ENCODE measurements at places on chromosomes 12 and 14. TPM values are rescaled to one million over a fixed set of nuclear protein-coding genes. Genes with fewer than 3 reads are reported as not detected.

DNA sequence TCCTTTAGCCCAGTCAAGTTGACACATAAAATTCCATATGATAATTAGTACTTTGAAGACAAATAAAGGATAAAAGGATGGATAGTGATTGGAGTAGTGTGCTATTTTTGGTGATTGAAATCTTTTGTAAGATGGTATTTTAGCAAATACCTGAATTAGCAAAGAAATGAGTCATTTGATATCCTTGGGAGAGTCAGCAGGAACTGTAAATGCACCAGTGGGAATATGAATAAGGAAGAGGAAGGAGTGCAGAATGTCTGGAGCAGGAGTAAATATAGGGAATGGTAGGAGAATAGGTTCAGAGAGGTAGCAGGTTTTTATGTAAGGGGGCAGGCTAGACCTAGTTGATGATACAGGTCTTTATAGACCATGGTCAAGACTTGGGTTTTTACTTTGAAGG lies 75.0 kb downstream of the TRMT5 start:
- no peak for DNase-seq

DNA sequence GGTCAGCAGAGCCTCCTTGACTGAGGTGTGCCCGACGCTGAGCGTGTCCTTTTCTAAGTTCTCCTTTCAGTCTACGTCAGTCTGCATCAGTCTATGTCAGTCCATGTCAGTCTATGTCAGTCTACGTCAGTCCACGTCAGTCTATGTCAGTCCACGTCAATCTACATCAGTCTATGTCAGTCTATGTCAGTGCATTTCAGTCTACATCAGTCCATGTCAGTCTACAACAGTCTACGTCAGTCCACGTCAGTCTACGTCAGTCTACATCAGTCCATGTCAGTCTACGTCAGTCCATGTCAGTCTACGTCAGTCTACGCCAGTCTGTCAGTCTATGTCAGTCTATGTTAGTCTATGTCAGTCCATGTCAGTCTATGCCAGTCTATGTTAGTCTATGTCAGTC lies 15.9 kb downstream of the EIF5 start:
- no peak for DNase-seq

BMP4 gene
- total RNA-seq: 42.9 TPM

- DNase-seq: no peak
These were observed 22.9 kb upstream of the TCL1B start for GRCh38 chr14:95663226-95663797.

DNA sequence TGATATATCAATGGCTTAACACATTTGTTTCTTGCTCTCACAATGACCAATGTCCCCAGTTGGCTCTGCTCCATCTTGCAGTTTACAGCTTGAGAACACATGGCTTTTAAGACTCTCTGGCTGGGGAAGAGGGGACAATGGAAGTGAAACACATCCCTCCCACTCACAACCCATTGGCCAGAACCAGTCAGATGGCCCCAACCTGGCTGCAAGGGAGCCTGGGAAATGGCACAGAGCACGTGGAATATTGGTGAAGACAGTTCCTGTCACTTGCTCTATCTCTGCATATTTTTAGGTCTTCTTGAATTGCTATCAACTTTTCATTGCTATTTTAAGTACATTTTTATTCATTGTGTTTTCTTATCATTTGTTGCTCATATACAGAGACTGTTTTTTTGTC lies 345.4 kb downstream of the MED13L start:
- no peak for DNase-seq
